Brain microvascular endothelial cell (primary cell): ENCODE measurements at places on chromosomes 11 and 22.

- peak; percentile 56 for DNase-seq
These were observed 35.7 kb downstream of the CYB5R2 start for GRCh38 chr11:7637447-7638157.

- DNase-seq, result no peak
These were observed 46.8 kb downstream of the CEP164 start for GRCh38 chr11:117374316-117375055.

- no peak for DNase-seq
These were observed 25.3 kb upstream of the LMO1 start for GRCh38 chr11:8288824-8289491.

DNA sequence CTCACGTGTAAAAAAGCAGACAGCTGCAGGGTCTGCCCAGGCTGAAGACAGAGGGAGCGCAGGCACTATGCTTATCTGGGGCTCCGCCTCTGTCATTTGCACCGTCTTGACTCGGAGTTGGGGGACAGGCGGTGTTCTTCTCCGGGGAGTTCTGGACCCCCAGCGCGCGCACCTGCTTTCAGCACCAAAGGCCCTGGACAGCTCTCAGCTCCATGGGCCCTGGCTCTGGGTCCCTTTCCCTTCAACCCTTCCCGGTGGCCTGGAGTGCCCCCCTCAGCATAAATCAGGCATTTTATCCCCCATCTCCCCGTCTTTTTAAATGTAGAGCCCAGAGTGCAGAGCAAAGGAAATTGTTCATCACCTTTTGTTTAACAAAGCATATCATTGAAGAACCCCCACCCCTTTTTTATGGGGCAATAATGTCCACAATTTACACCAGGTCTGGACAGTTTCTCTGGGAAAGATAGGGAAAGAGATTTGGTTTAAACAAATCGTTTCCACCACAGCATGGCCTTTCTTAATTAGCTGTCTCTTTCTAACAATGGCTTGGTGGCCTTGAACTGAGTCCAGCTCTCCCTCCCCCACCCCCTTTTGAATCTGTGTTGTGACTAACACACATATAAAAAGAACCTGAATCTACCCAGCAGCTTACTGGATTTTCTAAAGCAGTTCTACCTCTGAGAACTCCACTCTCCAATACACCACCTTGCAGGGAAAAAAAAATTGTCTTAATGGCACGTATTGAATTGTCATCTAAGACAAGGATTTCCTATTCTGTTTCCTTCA, 1.7 kb downstream of the SEZ6L start:
- DNase-seq, result no peak

GRCh38 chr22:41048791-41049717, 43.3 kb upstream of the EP300 start:
- peak; percentile 52 for DNase-seq
